ENCODE measurements at places on chromosomes 6 and 20.

- no peak for DNase-seq
These were observed 13.8 kb downstream of the NQO2 start for GRCh38 chr6:3013486-3013885.

DNA sequence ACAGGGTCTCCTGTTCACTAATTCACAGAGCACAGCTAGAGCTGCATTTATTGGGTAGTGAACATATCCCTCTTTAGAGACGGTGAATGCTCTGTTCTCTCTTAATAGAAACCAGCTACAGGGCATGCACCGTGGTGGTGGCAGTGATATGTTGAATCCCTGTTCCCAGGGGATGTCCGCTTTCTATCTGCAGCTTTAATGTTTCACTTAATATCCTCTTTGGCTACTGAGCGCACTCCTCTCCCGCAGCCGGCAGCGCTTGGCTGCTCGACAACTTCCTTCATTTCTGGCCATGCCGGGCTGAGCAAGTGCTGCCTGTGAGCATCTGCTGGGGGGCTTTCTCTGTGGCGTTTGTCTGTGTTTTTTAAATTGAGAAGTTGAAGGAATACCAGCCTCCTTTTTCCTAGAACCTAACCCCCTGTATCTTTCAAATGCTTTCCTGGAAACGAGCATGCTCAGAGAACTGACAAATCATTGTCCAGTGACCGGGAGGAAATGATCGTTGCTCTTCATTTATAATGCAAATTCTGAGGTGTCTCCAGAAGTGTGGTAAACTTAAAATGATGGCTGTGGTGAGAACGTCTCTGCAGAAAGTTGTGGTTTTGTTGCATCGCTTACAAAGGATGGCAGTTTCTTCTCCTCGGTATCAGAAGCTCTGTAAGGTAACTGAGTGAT, 297.9 kb downstream of the UTRN start:
- peak; percentile 79 for DNase-seq

DNA sequence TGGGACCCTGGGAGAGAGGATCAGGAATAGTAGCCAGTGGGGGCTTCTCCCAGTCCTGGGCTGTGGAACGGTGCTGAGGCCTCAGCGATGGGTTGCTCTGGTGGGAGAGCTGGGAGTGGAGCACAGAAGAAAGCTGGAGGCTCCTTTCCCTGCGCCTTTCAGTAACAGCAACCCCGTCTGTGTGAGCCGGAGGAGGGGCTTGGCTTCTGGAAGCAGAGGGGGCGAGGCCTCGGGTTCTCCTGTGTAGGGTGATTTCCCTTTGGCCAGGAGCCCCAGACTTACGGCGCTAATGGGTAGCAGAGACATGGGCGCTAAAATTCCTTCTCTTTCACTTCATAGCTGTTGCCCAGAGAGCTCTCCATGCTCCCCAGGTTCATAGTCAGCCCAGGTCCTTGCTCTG, 55.0 kb downstream of the DAAM2 start:
- peak; percentile 18 for DNase-seq

GRCh38 chr6:33654831-33655554, 33.9 kb downstream of the ITPR3 start:
- peak; percentile 54 for DNase-seq

DNA sequence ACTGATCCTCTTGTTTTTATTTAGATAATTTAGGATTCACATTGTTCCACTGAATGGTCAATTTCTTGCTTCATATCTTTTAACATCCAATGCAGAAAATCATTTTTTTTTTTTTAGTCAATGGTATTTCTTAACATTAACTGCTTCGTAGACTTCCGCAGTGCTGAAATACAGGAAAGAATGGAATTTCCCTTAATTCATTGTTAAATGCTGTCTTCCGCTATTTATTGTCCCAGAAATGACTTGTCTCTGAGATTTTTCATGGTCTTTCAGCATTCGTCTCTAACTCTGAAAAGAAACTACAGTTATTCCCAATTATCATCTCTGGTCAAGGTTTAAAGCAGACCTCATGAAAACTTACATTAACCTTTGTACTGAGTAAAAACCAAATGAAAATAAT, 1029.1 kb upstream of the MANEA start:
- no peak for DNase-seq

GRCh38 chr6:108737594-108738546, 110.4 kb upstream of the ARMC2 start:
- no peak for DNase-seq

GRCh38 chr6:72953971-72954381, 271.3 kb downstream of the KHDC1L start:
- peak; percentile 30 for DNase-seq

All from eye (tissue), 1 donor.